ENCODE measurements at places on chromosomes 4 and X.

DNA sequence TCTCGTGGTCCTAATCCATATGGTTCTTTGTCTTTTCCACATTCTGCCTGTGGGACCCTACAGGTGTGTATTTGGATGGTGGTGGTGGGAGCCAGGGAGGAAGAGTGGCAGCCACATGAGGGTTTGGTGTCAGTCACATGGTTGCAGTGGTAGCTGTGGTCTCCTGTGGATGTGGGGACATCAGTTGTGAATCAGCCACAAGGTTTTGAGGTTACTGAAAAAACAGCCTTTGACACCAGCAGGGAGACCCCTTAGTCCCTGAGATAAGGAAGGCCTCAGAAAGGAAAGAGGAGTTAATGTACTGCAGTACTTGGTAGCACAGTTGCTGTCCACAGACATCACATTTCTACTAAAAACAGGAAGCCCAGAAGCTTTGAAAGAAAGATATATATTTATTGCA is 15.8 kb upstream of the GAGE10 start:
- DNase-seq, result no peak

DNA sequence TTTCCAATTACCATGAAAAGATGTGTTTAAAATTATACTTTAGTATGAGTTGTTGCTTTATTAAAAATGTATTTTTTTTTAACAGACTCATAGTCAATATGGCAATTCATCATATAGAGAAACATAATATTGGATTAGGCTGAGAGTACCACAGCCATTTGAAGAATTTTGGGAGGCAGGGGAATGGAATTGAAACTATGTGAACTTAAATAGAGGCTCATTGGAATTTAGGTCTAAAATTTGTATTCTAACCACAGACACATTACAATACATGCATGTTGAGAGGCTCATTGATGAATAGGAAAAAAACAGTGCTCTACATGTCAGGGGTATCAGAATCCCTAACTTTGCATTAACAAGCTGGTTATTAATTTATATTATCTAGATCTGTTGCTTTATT is 269.6 kb downstream of the DKK2 start:
- no peak for DNase-seq

DNA sequence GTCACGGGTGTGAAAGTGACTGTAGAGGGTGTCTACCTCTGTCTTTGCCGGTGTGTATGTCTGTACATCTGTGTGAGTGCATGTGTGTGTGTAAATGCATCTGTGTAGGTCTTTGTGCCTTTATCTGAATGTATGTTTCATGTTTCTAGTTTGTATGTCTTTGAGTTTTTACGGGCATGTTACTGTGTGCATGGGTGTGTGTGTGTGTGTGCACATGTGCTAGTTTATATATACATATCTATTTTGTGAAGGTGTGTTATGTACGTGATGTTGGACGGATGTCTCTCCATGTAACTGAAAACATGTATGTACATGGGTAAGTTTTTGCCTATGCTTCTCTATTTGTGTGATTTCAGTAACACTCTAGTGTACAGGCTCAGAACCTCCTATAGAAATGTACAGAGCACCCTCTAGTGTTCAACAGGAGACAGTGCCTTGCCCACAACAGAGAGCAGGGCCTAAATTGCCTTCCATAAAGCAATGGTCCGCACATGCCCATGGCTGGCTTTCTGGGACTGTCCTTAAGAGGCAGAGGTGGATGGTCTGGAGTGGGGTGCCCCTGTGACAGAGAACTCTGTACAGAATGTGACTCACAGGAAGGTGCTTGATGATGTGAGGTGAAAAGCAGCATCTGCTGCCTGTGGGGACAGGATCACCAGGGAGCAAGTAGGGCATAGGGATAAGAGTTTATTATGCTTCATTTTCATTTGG is 343.5 kb downstream of the RAPGEF2 start:
- DNase-seq, result no peak

DNA sequence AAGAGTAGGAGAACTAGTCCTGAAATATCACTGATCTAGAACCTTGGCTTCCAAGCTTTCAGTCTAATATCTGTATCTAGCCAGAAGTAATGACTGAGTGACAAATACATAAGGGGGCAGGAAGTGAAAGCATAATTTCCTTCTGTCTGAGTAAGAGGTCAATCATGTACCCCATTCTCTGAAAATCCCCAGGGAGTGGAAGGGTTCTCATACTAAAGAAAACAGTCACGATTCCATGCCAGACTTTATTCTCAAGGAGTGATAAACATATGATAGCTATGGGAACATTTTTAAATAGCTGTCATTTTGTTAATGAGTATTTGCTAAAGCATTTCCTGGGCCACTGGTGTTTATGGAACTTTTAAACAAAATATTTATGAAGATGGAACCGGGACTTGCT is 308.5 kb downstream of the ARHGAP24 start:
- DNase-seq, result no peak

DNA sequence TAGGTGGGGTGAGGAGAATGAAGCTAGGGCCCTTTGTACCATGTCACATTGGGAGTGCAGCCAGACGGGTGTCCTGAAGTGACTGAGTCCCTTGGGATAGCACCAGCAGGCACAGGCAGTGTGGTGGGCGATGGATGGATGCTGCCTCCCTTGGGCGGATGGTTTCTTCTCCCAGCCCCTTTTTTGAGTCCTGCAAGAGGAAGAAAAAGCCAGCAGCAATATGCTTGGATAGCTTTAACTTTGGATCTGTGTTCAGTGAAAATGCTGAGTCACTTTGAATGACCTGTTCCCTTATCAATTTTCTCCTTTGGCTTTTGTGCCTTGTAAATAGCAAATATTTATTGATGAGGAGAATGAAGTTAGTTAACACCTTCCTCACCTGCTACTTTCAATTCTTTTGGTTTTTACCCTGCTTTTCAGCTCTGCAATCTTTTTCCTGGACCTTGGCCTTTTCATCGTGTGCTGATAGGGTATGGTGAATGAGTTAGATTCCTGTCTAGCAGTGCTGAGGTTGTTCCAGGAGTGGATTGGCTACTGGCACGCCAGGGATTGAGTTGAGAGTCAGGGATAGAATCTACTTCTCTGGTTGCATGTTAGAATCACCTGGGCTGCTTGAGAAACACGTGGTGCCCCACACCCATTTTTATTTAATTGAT is 10.2 kb downstream of the DCUN1D4 start:
- DNase-seq, result no peak

- DNase-seq, result no peak
These were observed 1.4 kb upstream of the HHIP start for GRCh38 chr4:144644368-144645101.
